ENCODE measurements at places on chromosomes 16 and 17. TPM values are rescaled to one million over a fixed set of nuclear protein-coding genes. Genes with fewer than 3 reads are reported as not detected.

- no peak for DNase-seq
Observed at GRCh38 chr17:1635675-1636465, 7.2 kb upstream of the SLC43A2 start.

DNA sequence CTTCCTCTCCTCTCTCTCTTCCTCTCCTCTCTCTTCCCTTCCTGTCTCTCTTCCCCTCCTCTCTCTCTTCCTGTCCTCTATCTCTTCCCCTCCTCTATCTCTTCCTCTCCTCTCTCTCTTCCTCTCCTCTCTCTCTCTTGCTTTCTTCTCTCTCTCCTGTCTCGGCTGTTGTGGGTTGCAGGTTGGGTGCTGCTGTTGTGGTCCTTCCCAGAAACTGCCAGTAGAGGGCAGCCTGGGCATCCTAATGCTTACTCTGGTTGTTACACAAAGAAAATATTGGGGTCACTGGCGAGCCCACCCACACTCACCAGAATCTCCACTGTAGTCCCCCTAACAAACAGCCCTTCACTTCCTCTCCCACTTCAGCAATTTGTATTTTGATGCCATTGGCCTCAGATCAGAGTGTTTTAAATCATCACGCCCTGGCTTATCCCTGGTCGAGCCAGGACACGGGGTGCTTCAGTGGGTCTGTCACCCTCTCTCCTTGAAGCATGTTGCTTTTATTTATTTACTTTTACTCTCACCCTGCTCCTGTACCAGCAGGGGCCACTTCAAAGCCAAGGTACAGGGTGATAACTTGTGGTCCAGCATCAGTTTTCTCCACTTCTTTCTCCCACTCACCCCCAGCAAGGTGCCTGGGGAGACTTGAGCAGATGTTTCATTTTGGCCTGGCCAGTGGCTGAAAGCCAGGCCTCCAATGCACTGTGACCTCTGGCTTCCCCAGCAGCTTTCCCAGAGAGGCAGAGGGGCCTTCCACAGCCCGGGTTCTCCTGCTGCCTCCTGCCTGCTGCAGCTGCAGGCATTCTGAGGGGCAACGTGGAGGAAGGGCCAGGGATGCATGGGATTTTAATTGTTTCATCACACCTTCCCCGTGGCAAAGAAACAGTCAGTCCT, 4.7 kb upstream of the MMP15 start:
- peak; percentile 35 for DNase-seq

NOS2 gene
- not detected for total RNA-seq

DNA sequence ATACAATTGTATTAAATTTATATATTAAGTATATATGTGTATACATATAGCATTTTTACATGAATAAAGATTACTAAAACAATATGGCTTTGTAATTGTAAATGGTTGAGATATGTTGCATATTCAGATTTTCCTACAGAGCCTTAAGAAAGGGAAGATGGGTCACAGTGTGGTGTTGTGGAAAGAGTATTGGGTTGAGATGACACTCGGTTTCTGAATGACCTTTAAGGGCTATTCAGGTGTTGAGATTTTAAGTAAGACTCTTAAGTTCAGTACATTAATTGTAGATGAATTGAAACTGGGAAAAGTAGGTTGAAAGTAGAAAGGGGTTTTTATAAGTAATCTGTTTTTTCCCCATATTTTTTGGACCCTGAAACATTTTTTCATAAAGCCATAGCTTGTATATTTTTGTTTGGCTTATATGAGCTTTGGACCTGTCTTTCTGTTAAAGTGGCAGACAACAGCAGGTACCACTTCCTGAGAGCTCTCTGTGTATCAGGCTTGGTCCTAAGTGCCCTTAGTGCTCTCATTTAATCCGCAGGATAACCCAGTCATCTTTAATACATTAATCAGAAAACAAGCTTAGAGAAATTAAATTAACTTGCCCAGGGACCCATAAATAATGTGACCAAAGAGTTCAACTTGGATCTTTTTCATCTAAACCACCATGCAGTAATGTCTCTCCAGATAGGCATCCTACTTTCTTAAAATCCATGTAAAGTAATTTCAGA, 48.5 kb upstream of the MRC2 start:
- DNase-seq: no peak

- DNase-seq: no peak
Observed at GRCh38 chr16:50246299-50247122, 19.8 kb upstream of the ADCY7 start.

- DNase-seq: peak; percentile 80
Observed at GRCh38 chr16:1929578-1930337, 11.5 kb upstream of the HS3ST6 start.

- no peak for DNase-seq
Observed at GRCh38 chr16:53666786-53667415, 36.8 kb downstream of the RPGRIP1L start.

DNA sequence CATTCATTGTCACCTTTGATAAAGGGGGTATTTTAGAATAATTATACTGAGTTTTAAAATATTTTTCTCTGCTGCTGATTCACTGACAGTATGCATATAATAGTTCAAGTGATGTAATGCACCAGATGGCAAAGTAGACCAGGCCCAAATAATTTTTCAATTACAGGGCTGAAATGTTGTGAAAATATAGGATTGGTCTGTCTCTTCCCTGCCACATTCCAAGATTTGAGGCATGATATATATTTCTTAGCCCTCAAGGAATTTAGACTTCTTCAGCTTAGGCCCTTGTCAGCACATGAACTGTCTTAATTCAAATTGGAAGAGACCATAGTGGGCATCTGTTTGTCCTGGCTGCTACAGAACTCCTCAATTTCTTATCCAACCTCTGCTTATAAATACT, 39.2 kb upstream of the SLC12A3 start:
- DNase-seq: no peak

DNA sequence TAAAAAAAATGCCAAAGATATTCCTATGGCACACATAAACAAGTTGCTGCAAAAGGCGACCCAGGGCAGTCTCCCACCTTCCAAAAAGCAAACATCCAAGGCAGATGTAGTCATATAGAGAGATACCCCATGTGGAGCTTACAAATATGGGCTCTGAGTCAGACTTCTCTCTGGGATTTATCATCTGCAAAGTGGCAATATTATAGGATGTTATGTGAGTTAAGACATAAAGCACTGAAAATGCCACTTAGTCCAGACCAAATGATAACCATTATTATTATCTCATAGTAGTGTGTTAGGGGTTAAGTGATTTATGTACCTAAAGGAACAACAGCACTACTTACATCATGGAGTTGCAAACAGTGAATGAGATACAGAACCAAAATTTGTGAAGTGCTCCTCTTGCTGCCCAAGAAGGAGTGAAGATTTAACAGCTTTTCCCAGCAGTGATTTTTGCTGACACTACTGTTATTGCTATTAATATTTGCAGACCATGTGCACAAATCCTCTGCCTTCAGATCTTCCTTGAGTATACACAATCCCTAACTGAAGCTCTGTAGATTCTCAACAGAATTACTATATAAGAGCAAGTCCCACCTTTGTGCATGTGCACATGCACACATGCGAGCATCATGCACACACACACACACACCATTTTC, 560.0 kb upstream of the SALL1 start:
- DNase-seq: no peak

- DNase-seq: no peak
Observed at GRCh38 chr17:72562615-72563188, 441.9 kb downstream of the SOX9 start.

GRCh38 chr17:40452921-40453378, 9.7 kb downstream of the IGFBP4 start:
- DNase-seq: peak; percentile 45

NOG gene
- total RNA-seq: 30.6 TPM
